Fibroblast of lung (primary cell): ENCODE measurements at places on chromosomes 5 and 9. TPM values are rescaled to one million over a fixed set of nuclear protein-coding genes. Genes with fewer than 3 reads are reported as not detected.

The NXNL2 gene
- 0.77 and 1.3 TPM in 2 replicates for total RNA-seq

The TEK gene
- 0.51 and 1.8 TPM in 2 replicates for total RNA-seq

The FNIP1 gene
- total RNA-seq, result 79.4 and 97.8 TPM in 2 replicates

The BHMT2 gene
- total RNA-seq, result 10.3 and 20.3 TPM in 2 replicates

The LTC4S gene
- 0.83 and 4.1 TPM in 2 replicates for total RNA-seq

The ANKRD18A gene
- total RNA-seq, result not detected in 2 replicates

The KCNN2 gene
- total RNA-seq, result 0.50 TPM in 1 of 2 replicates, not detected in the other

The UBQLN1 gene
- 81.7 and 141 TPM in 2 replicates for total RNA-seq

The TEX48 gene
- not detected in 2 replicates for total RNA-seq

The MCTP1 gene
- total RNA-seq, result 3.6 and 7.9 TPM in 2 replicates

The PCDHGA5 gene
- 1.5 and 2.6 TPM in 2 replicates for total RNA-seq

The ACSL6 gene
- 0.26 and 0.33 TPM in 2 replicates for total RNA-seq

The ARHGEF39 gene
- total RNA-seq, result under 0.01 and 0.66 TPM in 2 replicates

The F2RL2 gene
- total RNA-seq, result 13.1 and 82.6 TPM in 2 replicates

The TOPORS gene
- total RNA-seq, result 32.0 and 33.1 TPM in 2 replicates

The GRHPR gene
- 107 and 108 TPM in 2 replicates for total RNA-seq

The PSAT1 gene
- 85.0 and 115 TPM in 2 replicates for total RNA-seq

The NEUROG1 gene
- not detected in 2 replicates for total RNA-seq

The LCN9 gene
- total RNA-seq, result not detected in 2 replicates

The GRM6 gene
- total RNA-seq, result not detected in 2 replicates

The DNAJC18 gene
- total RNA-seq, result 12.6 and 13.6 TPM in 2 replicates

The SLC27A4 gene
- total RNA-seq, result 11.7 and 11.8 TPM in 2 replicates

The TNFSF15 gene
- 0.26 and 0.33 TPM in 2 replicates for total RNA-seq

The FGF10 gene
- 110 and 154 TPM in 2 replicates for total RNA-seq

The PCDHGB4 gene
- 10.0 and 18.3 TPM in 2 replicates for total RNA-seq

The COL15A1 gene
- total RNA-seq, result 41.0 and 43.9 TPM in 2 replicates

The PITX1 gene
- 1.8 and 3.1 TPM in 2 replicates for total RNA-seq

The ABCA1 gene
- total RNA-seq, result 60.4 and 75.2 TPM in 2 replicates

The PTTG1 gene
- total RNA-seq, result 17.5 and 77.5 TPM in 2 replicates

The FRRS1L gene
- 0.17 and 0.26 TPM in 2 replicates for total RNA-seq

The ATG10 gene
- total RNA-seq, result 8.7 and 8.8 TPM in 2 replicates

The ZBED3 gene
- total RNA-seq, result 1.0 and 1.7 TPM in 2 replicates

The HMMR gene
- 1.3 and 19.7 TPM in 2 replicates for total RNA-seq

The RLN1 gene
- not detected in 2 replicates for total RNA-seq

The FBP2 gene
- not detected in 2 replicates for total RNA-seq

The FREM1 gene
- under 0.01 TPM in 2 replicates for total RNA-seq

The FOXD4 gene
- 0.17 and 0.26 TPM in 2 replicates for total RNA-seq

The LEAP2 gene
- 0.26 and 0.33 TPM in 2 replicates for total RNA-seq

The SLCO6A1 gene
- total RNA-seq, result not detected in 2 replicates

The FOXD4L4 gene
- 0.26 TPM in 1 of 2 replicates, not detected in the other for total RNA-seq

The GGTA1 gene
- total RNA-seq, result under 0.01 TPM in 1 of 2 replicates, not detected in the other

The ADAMTSL2 gene
- total RNA-seq, result under 0.01 TPM in 2 replicates

The TCF7 gene
- 1.0 and 3.1 TPM in 2 replicates for total RNA-seq

The KLHL3 gene
- 1.5 and 2.3 TPM in 2 replicates for total RNA-seq

The ADAM19 gene
- 13.0 and 17.7 TPM in 2 replicates for total RNA-seq

The TAF11L10 gene
- total RNA-seq, result not detected in 2 replicates

The PCDHGB3 gene
- total RNA-seq, result 3.1 and 5.8 TPM in 2 replicates

The ACER2 gene
- total RNA-seq, result 2.6 and 4.5 TPM in 2 replicates

The LURAP1L gene
- total RNA-seq, result 87.6 and 94.1 TPM in 2 replicates
